KBM-7 (cell line): ENCODE measurements at places on chromosomes 13 and 19.

DNA sequence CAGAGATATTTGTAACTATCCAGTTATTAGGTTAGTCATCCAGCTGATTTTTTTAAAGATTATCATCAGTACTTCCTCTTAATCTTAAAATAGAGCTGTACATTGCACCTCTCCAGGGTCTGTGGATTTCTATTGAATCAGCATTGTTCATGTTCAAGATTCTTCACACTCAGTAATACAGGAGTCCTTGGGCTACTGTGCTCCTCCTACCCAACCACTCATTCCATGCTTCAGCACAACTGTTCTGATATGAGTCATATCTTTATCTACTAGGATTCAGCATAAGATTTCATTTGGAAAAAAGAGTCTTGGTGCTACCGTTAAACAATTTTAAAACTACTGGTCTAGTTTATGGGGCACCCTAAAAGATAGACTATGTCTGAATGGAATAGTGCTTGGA, 357.8 kb downstream of the DCT start:
- DNase-seq = peak; percentile 1

- no peak for DNase-seq
Measured at GRCh38 chr13:26964278-26965250, 204.0 kb upstream of the GPR12 start.

- no peak for DNase-seq
Measured at GRCh38 chr19:45782820-45783785, 813 bp upstream of the DMPK start.

- peak; percentile 71 for DNase-seq
Measured at GRCh38 chr13:67493835-67494234, 263.7 kb upstream of the PCDH9 start.

DNA sequence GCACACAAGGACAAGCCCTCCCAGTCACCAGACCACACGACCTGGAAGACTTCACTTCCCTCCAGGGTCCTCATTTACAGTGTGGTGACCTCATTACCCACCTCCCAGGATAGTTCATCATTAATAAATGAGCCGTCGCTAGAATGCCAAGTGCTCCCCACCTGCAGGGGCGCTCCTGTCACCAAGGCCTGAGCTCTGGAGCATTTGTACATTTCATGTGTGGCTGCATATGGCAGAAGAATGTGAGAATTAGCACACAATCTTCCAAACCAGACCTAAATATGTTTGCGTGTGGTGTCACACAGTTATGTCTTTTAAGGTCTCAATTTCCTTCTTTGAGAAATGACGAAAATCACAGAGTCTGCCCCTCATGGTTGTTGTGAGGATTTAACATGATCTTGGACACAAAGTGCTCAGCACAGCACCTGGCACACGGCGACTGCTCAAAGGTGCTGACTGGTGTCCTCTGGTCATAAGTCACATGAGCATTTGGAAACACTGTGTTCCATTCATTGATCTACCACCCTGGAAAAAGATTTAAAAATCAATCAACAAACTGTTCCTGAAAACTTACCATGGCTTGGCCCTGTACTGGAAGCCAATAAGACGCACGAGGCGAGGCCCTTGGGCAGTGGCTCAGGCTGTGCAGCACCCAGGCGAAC, 150.6 kb upstream of the SPACA7 start:
- no peak for DNase-seq

DNA sequence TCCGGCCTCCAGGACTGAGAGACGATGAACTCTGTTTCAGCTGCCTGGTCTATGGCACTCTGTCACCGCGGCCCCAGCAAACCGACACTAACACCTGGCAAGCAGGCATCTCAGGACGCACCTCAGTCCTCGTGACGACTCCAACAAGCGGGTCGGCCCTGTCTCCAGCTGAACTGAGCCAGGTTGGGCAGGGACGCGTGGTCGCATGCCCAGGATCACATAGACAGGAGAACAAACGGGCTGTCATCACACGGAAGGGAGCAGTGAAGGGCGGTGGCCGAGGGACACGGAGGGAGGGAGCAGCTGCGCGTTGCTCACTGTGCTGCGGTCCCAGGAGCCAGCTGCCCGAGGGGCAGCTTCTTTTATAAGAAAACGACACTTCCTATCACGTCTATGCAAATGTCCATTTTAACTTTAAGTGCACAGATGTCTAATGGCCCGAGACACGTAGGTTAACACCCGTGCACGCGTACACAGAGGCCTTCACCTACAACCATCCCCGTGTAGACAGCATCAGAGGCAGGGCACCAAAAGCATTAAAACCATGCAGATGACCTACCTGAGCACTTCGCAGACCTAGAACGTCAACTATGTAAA, 8.9 kb downstream of the SGTA start:
- no peak for DNase-seq

GRCh38 chr19:58001895-58002369, 688 bp downstream of the ZNF606 start:
- no peak for DNase-seq

DNA sequence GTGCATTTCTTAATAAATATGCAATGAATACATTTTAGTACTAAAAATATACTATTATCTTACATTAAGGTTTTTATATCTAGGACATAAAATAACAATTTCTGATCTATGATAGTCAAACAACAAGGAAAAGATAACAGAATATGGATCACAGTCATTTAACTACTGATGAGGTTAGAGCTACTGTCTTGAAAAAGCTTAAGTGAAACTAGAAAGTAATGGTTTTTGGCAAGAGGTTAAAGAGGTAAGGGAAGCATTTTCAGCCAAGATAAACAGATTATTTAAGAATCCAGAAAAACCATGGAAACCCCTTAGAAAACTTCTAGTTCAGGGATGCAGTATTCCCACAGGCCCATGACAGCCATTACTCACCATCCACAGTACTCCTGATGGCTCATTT, 787.4 kb downstream of the DACH1 start:
- DNase-seq = no peak

DNA sequence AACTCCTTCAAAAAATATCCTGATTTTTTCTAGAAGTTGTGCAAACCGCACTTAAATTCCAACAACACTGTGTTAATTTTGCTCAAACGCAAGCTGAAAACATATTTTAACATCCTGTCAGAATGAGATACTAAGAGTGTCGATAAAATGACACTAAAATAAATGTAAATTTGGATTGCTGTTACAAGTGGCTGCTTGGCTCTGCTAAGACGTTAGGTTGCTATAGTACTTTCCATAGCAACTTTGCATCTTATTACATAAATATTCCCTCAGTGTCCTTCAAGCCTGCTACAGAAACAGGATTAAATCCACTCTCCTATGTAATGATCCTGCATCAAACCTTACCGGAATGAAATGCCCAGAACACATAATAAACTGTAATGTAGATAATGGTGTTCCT, 292.1 kb downstream of the DNAJC15 start:
- DNase-seq = no peak

DNA sequence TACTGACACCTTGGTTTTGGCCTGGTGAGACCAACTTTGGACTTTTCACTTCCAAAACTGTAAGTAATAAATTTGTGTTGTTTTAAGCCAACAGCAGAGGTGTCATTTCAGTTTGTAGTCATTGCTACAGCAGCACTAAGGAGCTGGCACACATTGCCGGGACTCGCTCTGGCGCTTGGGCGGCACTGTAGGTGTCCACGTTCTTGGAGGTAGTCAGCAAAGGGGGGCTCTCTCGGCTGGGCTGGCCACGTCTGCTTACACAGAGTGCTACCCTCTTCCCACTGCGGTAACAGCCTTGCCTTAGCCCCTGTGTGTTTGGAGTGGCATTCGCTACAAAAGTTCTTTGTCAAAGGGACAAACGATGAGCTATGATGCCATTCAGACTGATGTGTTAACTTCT, 44.7 kb downstream of the HTR2A start:
- no peak for DNase-seq

DNA sequence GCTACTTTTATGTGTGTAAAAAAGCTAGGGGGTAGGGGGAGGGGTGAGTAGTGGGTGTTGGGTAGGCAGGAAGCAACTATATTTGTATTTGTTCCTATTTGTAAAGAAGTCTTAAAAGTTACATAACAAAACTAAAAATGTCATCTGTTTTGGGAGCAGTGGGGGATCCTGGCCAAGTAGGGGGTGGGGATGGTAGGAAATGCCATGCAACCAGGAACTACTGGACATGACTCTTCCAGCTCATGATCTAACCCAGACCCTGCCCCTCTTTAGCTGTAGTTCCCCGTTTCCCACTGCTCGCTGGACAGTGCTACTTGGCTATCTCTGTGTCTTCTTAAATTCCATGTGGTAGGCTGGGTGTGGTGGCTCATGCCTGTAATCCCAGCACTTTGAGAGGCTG, 3.2 kb downstream of the GTF3A start:
- no peak for DNase-seq
